ENCODE measurements at places on chromosomes 11 and 22. TPM values are rescaled to one million over a fixed set of nuclear protein-coding genes. Genes with fewer than 3 reads are reported as not detected.
A peak's percentile ranks its signal among the peaks of the same experiment; 100 is the strongest.

Gene SLC6A5
- not detected for total RNA-seq

DNA sequence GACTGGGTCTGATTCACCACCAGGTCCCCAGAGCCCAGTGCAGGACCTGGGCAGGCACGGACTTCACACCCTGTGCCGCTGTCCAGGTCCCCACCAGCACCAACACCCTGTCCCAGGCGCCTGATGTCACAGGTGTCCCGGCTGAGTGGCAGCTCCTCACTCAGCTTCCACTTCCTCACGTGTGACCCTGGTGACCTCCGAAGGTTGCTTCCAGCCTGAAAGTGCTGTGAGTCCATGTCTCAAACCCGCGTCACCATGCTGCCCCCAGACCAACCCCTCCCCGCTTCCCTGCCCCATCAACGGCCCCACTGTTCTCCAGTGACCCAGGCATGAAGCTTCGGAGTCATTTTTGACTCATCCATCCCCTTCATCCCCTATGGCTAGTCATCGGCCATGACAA is 25.7 kb upstream of the PICK1 start:
- no peak for DNase-seq

Gene RGL4
- total RNA-seq, result not detected

DNA sequence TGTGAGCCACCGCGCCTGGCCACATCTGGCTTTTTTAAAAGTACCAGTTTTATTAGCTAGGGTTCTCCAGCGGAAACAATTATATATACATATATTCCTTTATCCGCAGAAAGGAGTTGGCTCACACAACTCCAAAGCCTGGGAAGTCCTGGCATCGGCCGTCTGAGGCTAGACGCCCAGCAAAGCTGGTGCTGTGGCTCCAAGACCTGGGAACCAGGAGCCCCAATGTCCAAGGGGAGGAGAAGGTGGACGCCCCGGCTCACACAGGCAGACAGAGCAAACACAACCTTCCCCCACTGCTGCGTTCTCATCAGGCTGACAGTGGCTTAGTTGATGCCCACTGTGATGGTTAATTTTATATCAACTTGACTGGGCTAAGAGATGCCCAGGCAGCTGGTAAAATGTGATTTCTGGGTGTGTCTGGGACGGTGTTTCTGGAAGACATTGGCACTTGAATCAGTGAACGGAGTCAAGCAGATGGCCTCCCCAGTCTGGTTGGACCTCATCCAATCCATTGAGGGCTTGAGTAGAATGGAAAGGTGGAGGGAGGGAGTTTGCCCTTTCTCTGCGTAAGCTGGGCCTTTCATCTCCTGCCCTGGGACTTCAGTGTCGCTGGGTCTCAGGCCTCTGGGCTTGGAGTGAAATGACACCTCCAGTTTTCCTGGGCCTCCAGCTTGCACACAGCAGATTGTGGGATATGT is 904.4 kb downstream of the BRD1 start:
- DNase-seq, result no peak

DNA sequence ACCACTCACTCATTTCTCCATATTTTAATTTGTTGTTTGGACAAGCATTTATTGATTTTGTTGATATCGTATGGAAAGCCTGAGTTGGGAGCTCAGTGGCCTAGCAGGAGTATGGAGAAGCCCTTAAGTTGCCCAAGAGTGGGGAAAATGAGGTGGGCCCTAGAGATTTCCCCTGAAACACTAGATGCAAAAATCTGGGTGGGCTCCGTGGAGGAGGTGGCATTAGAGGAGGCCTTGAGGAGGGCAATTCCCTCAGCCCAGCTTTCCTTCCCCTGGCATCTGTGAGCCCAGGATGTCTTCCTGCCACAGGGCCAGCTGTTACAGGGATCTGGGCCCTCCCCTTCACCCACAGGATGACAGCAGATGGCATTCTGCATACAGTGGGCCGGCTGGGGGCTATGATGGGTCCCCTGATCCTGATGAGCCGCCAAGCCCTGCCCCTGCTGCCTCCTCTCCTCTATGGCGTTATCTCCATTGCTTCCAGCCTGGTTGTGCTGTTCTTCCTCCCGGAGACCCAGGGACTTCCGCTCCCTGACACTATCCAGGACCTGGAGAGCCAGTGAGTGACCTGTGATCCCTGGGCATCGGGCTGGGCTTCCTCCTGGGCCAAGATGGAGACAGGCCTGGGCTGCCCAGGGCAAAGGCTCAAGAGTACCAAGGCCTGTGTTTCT is 21.6 kb upstream of the SLC22A12 start:
- no peak for DNase-seq

DNA sequence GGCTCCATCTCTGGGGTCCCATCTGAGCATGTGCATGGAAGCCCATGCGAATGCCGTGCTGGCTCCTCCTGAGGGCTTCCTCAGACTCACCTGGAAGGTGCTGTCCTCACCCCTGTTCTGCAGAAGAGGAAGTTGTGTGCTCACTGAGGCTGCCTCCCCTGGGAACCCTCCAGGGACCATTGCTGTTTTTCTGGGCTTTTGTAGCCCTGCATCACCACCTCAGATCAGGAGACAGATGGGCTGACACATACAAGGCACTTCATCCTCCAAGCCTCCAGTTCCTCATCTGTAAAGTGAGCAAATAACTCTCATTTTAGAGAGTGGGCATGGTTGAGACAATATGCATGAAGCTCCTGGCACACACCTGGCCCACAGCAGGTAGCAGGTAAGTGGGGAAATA is 12.1 kb upstream of the LRRC32 start:
- DNase-seq, result no peak

GRCh38 chr22:30325065-30325720 is 1.5 kb downstream of the TBC1D10A start:
- peak; percentile 77 for DNase-seq

DNA sequence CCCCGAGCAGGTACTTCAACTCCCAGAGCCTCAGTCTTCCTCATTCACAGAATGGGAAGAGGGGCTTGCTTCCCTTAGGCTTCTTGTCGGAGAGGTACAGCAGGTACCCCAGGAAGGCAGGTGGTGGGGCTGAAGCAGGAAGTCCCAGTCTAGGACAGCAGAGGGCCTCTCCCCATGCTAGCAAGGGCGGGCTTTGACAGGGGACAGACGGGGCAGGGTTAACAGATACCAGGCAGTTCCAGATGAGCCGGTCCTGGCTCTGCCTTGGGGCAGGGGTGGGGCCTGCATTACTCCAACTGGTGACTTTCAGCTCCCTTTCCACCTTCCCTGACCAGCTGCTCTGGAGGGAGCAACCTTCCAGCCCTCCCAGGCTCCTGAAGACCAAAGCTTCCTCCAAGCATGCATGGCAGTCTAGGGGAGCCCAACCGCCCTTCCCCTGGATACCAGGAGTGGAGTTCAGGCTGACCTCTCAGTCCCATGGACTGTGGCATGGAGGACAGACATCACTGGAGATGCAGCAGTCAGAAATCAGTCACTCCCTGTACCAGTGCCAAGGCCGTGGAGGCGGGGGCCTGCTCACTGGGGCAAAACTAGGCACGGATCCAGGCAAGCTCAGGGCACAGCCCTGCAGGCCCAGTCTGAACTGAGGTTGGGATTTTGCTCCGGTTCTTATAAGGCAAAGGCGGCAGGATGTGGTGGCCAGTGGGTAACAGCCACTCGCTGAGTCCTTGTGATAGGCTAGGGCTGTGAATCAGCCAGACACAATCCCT is 60.5 kb downstream of the NAT10 start:
- peak; percentile 65 for DNase-seq

DNA sequence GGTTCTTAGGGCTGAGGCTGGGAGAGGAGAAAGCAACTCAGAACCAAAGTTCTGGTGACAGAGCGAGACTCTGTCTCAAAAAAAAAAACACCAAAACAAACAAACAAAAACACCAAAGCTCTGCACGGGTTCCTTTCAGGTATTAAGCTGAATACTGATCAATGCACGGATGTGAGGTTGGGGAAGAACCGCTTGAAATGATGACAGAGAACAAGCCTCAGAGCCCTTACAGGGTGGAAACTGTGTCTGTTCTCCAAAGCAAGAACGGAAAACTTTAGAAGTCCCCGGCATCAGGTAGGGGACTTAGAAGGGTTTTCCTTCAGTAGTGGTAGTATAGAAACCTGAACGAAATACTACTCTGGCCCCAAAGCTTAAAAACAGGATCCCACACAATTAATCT is 260.0 kb downstream of the TBC1D22A start:
- no peak for DNase-seq

Gene UBXN1
- 147 TPM for total RNA-seq

Gene VPS11
- total RNA-seq, result 14.2 TPM

Gene MRGPRX3
- not detected for total RNA-seq

DNA sequence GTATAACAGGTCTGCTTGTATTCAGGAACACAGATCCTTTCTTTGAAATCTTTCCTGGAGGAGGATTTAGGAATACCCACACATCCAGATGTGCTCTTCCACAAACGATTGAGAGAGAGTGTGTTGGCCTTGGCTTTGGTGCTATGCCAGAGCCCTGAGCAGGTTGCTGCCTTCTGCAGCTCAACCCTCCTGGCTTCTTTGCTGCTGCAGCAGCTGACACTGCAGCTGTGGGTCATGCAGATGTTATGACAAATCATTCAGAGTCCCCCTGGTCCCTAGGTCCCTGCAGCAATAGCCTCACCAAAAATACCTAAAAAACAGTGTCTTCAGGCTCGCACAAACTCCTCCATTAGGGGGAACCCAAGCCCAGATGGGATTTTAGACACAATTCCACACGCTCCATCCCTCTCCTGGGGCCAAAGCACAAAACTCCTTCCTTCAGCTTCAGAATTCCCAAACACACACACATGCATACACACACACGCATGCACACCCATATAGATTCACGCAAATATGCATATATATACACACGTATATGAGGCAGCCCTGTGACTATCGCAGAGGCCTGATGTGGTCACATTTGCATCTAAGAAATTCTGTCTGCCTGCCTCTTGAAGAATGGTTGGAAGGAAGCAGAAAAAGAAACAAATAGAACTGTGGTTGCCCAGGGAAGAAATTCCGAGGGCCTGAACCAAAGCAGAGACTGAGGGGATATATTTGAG is 35.4 kb downstream of the SLN start:
- DNase-seq, result no peak

Gene ZP1
- total RNA-seq, result not detected

DNA sequence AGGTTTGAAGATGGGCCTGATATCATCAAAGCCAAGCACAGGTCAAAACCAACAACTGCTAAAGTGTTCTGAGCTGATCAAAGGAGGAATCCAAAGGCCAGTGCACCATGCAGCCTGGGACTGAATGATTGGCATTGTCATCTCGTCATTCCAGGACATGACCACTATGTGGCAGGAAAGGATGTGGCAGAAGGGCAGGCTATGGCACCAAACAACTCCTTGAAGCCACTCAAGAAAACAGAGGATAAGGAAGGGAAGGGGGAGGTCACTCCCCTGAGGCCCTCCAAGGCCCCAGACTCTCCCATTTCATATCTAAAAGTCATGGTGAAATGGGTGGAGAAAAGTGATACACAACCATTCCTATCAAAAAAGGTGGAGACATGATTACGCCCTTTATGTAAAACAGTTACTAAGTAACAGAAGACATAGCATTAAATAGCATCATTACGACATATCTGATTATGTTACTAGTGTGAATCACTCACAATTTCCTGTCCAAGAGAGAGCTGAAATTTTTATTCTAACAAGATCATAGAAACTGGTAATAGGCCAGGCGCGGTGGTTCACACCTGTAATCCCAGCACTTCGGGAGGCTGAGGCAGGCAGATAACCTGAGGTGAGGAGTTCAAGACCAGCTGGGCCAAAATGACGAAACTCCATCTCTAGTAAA is 49.3 kb downstream of the AHNAK start:
- DNase-seq, result peak; percentile 35

Gene OR8D1
- not detected for total RNA-seq

DNA sequence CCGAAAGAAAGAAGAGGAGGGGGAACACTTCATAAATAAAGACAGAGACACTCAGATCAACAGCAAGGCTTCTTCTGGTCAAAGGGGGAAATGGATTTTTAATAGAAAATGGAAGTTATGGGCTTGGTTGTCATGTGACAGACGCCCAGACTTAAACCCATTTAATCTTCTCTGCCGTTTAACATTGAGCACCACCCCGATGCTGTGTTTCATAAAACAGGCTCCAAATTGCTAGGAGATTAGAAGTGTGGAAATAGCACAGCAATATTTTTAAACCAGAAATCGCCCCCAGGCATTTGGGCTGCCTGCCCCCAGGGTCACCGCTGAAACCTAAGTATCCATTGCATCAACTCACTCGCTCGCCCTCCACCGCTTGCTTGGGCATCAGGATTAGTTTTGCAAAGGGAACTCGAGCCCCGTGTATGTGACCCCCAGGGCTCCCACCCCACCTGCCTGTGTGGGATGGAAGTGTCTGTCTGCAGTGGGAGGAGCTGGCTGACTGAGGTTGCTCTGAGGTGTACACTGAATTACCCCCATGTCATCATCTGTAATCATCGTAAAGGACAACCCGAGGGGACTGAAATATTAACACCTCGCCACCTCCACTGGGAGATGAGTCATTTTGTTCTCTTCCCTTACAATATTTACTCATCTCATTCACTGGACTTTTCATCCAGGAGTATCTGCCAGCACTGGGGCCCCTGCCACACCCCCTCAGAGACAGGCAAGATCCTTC is 10.7 kb downstream of the DSCAML1 start:
- DNase-seq, result peak; percentile 17

- DNase-seq, result no peak
Observed at GRCh38 chr11:73028611-73029010, 113.5 kb downstream of the FCHSD2 start.

GRCh38 chr11:65355013-65355775 is 643 bp downstream of the TIGD3 start:
- no peak for DNase-seq

GRCh38 chr11:116244439-116244838 is 528.3 kb downstream of the BUD13 start:
- no peak for DNase-seq

Gene APOBEC3G
- 0.76 TPM for total RNA-seq

Gene EIF3L
- 303 TPM for total RNA-seq

DNA sequence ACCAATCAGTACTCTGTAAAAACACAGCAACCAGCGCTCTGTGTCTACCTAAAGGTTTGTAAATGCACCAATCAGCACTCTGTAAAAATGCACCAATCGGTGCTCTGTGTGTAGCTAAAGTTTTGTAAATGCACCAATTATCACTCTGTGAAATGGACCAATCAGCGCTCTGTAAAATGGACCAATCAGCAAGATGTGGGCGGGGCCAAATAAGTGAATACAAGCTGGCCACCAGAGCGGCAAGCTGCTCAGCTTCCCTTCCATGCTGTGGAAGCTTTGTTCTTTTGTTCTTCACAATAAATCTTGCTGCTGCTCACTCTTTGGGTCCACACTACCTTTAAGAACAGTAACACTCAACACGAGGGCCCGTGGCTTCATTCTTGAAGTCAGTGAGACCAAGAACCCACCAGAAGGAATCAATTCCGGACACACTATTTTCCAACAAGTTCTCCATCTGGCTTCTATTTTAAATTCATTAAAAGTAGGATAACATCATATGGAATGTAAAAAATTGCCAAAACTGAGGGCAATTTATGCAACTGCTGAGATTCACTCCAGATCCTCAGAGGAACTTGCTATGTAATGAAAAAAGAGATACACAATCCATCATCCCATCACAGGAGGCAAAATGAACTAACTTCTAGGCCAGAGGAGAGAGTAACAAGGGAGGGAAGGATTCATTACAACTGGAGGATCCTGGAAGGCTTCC is 3.1 kb upstream of the PANX1 start:
- no peak for DNase-seq

- DNase-seq, result no peak
Observed at GRCh38 chr11:17423533-17424310, 35.3 kb upstream of the KCNJ11 start.

All from MG63 (cell line).